HFFc6 (cell line): ENCODE measurements at places on chromosomes 11 and 22.
A peak's percentile ranks its signal among the peaks of the same experiment; 100 is the strongest.

DNA sequence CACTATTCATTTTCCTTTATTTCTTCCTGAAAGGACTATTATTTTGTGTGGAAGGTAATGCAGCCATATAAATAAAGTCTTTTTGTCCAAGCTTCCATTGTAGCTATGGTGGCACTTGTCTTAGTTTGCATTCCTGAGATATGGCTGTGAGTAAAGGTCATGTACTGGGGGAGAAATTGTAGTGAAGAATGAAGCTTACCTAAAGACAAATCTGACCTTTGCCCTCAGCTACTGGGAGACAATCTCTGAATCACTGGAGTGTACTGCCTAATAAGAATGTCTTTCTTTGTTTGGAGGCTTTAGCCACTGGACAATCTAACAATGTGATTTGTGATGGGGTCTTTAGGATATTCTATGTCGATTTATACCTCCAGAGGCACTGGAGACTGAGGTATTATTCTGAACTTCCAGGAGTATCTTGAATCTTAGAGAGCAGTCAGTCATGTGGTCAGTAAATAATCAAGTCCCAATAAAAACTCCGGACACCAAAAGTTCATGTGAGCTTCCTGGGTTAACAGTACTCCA, 39.7 kb upstream of the OR5AK2 start:
- no peak for DNase-seq

GRCh38 chr11:100918551-100919500, 210.8 kb downstream of the PGR start:
- no peak for DNase-seq

DNA sequence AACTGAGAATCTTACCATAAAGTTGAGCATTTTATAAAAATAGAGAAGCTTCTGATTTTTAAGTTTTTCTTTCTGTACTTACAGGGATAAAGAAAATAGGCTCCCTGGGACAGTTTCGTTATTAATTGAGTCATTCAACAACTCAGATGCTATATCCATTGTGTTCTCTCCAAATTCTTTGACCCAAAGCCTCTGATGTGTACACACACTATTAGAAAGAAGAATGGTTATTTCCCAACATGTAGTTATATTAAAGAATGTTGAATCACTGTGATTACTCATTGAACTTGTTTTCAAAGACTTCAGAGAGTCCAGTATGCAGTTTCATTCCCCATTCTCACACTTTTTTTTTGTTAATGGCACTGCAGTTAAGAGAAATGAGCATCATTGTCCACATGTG, 734.3 kb upstream of the ARHGAP42 start:
- no peak for DNase-seq

DNA sequence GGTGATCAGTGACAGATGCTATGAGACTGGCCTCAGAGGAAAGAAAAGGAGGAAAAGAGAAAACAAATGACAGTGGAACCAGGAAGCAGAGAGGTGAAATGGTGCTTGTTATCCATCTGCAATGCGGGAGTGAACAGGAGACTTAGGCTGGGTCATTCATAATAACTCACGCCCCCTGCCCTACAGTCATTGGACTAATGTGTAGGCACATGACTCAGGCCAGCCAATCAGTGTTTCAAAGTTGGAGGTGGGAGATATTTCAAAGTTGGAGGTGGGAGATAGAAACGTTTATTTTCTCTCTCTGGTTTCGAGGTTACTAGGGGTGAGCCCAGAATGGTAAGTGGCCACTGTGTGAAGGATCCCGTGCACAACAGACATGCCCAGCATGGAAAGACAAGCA, 30.3 kb downstream of the SLC22A6 start:
- no peak for DNase-seq

- DNase-seq, result no peak
Measured at GRCh38 chr11:41789376-41789775, 329.9 kb upstream of the LRRC4C start.

DNA sequence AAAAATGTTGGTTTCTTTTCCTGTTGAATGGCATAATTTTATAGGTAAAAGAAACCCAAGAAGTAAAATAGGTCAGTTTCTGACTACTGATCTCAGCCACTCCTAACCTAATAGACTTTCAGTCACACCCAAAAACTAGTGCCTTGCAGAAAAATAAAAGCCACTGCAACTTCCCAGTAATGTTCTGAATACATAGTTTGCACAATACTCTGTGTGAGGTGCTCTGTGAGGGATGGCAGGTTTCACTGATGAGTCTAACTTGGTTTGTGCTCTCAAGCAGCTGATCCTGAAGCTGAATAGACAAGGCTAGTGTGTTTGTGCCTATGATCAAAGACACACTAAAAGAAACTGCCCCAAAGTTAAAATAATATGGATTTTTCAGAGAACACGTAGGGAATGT, 758.3 kb downstream of the NELL1 start:
- DNase-seq, result no peak

DNA sequence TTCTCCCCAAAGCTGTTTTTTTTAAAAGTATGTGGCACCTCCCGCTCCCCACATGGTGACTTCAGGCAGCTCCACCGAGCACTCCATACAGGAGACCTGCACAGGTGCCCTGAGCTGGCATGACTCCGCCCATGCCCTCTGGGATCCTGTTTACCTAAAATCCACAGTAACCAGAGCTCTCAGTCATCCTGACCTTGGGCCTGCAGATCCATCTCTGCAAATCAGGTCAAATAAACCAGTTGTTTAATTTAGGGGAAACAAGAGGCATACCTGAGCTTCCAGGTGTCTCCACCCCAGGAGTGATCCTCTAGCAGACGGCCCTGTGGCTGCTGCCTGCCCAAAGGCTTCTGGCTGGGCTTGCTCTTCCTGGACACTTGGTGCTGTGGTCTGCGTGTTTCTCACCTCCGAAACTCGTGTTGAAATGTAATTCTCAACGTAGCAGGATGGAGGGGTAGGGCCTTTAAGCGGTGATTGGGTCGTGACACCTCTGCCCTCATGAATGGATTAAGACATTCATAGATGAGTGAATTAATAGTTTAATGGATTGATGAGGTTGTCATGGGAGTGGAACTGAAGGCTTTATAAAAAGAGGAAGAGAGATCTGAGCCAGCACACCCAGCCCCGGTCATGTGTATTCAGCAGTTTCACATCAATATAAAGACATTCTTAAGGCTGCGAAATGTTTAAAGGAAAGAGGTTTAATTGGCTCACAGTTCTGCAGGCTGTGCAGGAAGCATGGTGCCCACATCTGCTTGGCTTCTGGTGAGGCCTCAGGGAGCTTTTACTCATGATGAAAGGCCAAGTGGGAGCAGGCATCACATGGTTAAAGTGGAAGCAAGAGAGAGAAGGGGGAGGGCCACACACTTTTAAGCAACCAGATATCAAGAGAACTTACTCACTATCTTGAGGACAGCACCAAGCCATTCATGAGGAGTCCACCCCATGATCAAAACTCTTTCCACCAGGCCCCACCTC, 34.1 kb downstream of the LINC01488 start:
- DNase-seq, result no peak

DNA sequence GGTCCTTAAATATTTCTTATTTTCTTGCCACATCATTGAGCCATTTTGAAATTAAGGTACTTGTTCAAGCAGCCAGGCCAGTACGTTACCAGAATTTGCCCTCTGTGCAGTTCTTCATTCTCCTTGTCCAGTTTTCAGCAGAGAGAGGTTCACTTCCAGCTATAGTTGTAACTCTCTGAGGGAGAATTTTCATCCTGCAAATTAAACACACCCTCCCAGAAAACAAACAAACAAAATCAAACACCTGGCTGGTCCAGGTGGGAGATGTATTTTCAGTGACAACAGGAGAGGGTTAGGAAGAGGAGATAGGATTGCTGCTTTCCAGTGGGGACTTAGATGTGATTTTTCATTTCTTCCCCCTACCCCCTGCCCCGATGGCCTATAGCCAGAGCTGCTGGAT, 45.0 kb downstream of the LHFPL7 start:
- no peak for DNase-seq

- peak; percentile 72 for DNase-seq
Measured at GRCh38 chr11:12066799-12067508, 43.4 kb upstream of the MICAL2 start.

DNA sequence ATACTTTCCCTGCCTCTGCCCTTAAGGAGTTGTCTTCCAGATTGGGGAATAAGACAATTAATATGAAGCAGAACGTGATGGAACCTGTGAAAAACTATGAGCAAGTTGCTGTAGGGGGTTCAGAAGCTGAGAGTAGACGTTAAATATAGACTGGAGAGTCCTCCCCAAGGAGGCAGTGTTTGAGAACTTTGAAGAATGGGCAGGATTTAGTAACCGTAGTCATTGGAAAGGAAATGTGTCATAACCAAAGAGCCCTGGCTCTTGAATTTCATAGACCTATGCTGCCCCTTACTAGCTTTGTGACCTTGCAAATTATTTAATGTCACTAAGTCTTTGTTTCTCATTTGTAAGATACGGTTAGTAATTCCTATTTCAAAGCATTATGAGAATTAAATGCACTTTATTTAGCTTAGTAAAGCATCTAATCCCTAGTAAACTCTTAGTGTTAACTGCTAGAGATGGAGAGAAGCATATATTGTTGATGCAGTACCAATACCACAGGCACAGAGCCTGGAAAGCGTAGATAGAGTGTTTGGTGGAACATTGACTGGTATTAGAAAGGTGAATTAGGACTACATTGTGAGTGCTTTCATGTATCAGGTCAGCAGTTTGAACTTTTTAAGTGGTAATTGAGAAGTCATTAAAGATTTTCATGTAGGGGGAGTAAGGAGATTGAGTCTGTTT, 54.1 kb downstream of the MCAM start:
- peak; percentile 57 for DNase-seq

- DNase-seq, result no peak
Measured at GRCh38 chr11:14625586-14626205, 17.9 kb upstream of the PDE3B start.

DNA sequence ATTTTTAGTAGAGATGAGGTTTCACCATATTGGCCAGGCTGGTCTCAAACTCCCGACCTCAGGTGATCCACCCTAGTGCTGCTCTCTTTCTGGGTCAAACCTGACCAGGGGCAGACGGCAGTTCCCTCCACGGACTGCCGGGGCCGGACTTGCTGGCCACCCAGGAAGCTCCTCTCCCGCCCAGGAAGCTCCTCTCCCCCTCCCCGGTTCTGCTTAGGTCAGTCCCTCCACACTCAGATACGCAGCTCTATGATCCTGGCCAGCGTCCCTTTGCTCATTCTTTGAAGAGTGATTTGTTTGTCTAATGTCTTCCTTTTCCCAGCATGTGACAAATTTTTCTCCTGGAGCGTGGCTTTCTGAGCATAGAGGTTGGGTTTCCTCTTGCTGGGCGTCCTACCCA, 125.3 kb upstream of the B3GAT1 start:
- no peak for DNase-seq

DNA sequence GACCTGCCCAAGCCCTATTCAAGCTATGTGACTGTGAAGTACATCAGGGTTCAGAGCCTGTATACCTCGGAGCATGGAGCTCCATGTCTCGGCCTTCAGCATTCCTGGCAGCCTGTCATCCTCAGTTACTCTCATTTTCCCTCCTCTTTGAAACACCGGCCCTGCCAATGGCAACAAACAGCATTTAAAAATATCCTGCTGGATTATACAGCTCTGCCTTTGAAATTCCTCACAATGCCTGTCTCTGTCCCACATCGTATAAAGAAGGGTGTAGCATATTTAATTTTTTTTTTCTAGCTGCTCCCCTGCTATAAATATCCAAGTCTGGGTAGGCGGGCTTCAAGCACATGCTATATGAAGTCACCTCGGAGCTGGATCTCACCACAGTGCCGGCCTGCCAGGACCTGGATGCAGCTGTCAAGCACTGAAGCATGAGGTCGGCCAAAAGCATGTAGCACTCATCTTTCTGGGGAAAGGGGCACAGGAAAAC, 11.8 kb downstream of the ABTB2 start:
- DNase-seq, result no peak

DNA sequence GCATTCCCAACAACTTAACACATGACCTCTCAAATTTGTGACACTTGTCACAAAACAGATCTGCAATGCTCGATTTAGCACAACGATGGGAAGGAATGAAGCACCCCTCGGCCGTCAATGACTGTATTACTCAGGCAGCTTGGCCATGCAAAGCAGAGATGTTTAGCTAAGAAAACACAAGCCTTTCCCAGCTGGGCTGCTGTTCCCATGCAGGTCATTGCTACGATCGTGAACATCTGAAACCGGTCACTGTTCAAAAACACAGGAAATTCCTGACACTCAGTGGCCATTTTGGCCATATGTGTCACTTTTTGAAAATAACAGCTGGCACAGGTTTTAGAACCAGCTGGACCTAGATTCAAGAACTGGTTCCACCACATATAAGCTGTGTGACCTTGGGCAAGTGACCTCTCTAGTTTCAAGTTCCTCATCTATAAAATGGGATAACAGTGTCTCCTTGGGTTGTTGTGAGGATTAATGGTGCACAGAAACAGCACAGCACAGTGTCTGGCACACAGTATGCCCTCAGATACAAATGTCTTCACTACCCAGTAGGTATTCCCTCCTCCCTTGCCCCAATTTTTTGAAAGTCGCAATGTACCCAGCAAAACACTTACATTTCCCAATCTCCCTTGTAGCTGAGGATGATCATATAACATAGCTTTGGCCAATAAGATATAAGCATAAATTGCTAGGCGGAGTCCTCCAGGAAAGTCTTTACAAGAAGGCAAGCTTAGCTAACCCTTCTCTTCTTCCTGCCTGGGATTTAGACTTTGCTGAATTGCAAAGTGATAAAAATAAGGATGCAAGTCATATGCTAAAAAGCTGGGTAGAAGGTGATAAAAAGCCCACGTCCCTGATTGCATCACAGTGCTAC, 93.1 kb downstream of the C11orf58 start:
- no peak for DNase-seq

- no peak for DNase-seq
Measured at GRCh38 chr11:67313125-67313890, 10.0 kb downstream of the SSH3 start.

- peak; percentile 74 for DNase-seq
Measured at GRCh38 chr11:12803086-12803826, 129.0 kb downstream of the TEAD1 start.

GRCh38 chr22:34567367-34567766, 498.6 kb upstream of the ISX start:
- DNase-seq, result no peak

DNA sequence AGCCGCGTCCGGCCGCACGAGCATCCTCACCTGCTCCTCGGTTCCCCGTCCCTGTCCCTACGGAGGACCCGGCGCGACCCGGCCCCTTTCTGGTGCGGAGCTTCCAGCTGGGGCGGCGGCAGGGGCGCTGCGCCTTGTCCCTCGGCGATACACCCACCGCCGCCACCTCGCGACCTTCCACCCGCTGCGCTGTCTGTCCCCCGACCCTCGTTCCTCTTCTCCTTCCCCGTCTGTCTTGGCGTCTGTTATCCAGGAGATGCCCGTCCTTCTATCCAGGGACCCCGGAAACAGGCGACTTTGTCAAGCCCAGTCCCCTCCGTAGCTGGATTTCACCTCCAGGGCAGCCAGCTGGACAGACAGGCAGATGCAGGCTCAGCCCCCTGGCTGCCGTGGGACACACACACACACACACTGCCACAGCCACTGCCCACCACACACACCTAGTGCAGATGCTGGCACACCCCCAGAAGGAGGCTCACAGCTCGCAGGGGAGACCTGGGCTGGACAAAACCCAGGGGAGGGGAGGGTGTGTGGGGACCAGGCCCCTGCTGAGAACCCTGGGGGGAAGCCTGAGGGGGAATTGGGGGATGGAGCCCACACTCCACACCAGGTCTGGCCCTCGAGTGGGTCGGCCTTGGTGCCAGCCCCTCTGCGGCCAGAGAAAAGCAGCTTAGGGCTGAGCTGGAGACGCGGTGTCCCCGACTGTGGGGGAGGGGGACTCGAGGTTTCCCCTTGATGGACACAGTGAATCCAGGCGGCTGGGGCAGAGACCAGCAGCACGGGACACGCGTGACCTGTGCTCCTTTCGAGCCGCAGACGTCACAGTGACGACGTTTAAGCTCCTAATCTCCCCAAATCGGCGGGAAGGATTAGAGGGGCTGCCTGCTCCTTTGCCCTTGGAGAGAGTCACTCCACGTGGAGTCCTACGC, 788 bp downstream of the DRD4 start:
- no peak for DNase-seq
